ENCODE measurements at places on chromosomes 6 and 20.
A peak's percentile ranks its signal among the peaks of the same experiment; 100 is the strongest.

DNA sequence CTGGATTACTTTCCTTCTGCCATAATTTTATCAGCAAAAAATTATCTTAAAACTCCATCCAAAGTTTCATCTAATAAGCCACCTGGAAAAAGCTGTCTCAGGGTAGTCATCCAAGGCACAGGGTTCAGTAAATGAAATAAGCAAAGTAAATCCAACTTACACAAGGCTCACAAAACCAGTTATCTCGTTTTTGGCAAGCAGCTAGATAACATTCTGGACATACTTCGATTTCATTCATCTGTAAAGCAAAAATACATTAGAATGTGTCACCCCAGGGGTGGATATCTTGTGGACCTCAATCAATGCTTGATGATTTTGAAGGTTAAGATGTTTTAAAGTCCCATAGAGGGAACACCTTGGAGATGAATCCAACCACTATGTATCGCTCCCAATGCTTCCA, 73.1 kb downstream of the ZMYND8 start:
- no peak for DNase-seq

DNA sequence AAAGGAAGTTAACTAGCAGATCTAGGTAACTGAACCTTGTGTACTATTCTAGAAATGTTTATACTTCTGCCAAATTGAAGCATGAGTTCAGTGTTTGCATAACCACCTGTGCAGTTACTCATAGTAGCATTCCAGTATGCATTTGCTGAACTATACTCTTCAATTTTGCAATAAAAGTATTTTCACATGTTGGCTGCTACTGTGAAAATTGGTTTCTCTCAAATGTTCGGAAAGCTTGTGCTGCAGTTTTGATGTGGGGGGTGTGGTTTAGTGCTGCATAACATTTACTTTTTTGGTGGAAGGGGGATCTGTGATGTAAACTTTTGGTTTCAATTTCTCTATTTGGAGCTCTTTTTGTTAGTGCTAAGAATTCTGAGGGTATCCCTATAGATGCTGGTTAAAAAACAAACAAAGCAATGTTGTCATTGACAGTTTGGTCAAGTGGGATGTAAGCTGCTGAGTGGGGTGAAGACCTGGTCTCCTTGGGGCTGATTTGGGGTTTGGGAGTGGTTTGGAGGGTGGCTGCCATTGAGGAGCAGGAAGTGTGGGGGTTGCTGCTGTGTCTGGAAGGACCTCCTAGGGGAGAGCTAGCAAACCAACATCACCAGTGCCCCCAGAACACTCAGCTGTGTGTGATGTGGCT, 87.8 kb downstream of the CARMIL1 start:
- DNase-seq, result no peak

GRCh38 chr6:54072635-54073313, 38.5 kb upstream of the MLIP start:
- DNase-seq, result no peak

GRCh38 chr6:137389150-137389704, 105.0 kb downstream of the OLIG3 start:
- no peak for DNase-seq

GRCh38 chr6:89997456-89998445, 103.5 kb downstream of the GJA10 start:
- no peak for DNase-seq

GRCh38 chr6:2179241-2179640, 66.2 kb downstream of the GMDS start:
- DNase-seq, result no peak

DNA sequence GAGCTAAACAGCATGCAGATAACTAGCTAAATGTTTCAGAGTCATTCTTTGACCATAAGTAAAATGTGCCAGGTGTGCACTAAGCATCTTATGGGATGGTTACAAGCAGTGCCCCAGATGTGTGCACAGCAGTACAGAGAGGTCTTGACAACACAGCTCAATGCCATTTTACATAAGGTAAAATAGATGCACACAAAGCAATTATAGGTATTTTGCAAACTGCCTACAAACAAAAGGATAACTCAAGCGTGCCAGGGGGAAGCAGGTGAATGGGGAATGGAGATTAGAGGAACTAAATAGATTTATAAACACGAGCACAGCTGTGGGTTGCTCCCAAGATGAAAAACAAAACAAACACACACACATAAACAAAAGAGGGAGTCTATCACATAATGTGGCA, 64.8 kb downstream of the SLC2A10 start:
- DNase-seq, result no peak

GRCh38 chr6:11854408-11855165, 76.0 kb upstream of the ADTRP start:
- DNase-seq, result no peak

GRCh38 chr6:25006565-25007001, 70.8 kb upstream of the RIPOR2 start:
- no peak for DNase-seq

DNA sequence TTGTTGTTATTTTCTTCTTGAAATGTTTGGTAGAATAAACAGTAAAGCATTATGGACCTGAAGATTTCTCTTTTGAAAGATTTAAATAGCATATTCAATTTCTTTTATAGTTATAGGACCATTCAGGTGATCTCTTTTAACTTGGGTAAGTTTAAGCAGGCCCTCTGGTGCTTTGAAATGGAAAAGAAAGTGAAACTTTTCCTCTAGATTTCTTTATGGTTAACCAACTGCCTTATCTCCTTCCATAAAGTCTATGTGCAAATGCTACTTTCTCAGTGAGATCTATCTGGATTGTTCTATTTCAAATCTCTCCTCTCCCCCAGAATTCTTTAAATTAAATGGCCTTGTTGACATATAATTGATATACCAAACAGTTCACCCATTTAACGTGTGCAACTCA, 54.0 kb downstream of the PHACTR2 start:
- no peak for DNase-seq

DNA sequence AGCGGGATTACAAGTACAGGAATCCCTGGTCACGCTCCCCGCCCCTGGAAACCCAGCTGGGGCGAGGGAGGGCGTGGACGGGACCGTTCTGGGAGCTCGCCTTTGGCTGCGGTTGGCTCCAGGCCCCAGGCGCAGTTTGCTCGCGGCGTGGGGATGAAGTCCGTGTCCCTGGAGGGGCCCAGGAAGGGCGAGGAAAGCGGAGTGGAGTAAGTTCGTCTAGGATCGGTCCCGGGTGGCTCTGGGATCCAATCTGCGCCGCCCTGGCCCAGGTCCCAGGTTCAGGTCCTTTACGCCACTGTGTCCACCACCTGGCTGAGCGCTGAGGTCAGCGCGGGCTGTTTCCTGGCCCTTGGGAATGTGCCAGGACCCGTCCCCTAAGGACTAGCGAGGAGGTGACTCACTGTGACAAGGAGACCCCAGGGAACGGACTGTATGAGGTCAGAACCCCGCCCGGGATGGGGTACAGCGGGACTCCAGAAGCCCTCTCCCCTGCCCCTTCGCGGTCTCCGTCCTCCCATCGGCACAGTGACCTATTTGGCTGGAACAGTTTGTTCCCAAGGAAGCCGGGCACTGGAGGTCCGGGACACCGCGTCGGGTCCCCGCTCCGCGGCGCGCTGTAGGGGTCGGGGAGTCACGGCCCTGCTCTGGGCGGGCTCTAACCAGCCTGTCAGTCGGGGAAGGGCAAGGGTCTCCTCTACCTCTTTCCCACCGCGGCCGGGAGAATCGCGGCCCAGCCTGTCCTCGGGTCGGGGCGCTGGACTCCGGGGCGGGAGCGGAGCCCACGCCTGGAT, 724 bp downstream of the CDKN1A start:
- DNase-seq, result no peak

DNA sequence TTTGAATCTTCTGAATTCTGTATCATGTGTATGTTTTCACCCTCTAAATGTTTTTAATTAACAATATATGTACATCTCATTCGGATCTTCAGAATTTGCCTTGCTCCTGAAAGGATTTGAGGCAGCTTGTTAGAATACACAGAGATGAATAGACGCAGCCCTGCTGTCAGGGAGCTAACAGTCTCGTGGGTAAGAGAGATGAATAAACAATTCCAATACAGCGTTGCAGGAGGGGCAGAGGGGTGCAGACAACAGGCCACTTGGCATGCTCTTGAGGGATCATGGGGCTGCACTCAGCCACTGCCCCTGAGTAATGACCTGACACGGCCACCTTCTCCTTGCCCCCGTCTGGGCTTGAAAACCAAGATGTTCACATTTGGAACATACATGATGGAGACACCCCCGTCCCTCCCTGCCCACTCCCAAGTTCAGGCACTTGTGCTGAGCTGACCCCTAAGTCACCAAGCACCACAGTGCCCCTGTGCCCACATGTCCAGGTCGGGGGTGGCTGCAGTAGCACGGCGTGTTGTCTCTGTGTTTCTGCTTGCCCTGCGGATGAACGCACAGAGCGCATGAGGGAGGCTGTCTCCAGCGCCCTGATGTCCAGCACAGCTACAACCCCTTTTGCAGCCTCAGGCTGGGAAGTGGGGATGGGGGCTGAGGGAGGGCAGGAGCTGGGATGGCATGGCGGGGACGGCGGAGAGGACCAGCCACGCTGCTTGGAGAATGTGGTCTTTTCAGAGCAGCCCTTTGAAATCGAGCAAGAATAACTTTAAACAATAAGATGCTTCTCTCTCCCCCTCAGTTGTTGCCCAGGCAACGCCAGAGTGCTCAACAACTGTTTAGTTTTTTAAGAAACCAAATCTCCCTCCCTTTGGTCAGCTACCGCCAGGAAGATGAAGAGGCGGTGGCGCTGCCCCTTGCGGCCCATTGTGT, 33.0 kb upstream of the CDH22 start:
- DNase-seq, result no peak

DNA sequence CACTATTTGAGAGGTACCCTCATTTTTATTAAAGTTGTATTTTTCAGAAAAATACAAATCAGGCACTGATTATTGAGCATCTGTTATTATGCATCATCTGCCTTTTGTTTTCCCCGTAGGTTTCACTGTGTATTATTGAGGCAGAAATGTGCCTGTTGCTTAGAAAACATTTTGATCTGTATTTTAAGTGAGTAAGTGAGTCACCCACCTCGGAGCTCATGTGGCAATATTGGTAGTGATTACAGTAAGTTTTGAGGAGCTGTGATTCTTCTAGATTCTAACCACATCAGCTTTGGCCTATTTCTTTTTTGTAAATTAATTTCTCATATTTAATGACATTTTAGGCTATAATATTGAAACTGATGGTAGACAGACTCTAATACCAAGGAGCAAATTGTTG, 59.6 kb upstream of the LAMP5 start:
- DNase-seq, result no peak

DNA sequence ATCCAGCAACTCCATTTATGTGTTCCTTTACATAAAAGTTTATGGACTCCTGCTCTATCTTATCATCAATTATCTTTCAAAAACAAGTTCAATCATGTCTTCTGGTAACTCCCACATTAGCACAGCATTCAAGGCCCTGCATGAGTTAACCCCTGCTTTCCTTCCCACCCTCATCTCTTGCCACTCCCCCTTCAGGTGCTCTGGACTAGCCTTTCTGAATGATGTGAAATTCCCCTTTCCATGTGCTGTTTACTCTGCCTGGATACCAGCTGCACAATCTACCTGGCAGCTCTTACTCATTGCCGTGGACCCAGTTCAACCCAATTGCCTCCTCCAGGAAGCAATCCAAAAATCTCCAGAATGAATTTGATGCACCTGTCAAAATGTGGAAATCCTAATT, 11.9 kb downstream of the ADGRF4 start:
- DNase-seq, result no peak

GRCh38 chr6:157764178-157765068, 58.6 kb upstream of the SNX9 start:
- DNase-seq, result peak; percentile 92

GRCh38 chr6:51814418-51814817, 273.0 kb downstream of the PKHD1 start:
- no peak for DNase-seq

DNA sequence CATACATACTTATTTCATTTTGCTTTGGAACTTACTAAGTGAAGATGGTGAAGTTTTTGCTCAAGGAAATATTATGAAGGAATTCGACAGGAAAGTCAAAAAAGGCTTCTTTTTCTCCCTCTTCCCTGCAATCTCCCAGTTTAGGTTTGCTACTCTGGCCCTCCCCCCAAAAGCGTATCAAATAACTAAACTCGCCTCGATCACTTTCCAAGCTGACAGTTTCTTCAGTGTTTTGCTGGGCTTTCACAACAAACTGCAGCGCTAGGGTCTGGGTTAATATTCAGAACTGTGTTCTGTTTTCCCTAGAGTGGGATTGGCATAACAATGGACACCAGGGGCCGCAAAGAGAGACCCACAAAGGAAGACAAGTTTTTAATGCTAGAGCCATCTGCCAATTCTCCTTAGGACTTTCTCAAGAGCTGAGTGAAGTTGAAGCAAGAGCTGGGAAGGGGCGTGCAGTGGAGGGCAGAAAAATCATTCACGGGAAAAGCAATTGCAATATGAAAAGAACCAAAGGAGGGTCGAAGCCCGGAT, 57.8 kb downstream of the ATP9A start:
- no peak for DNase-seq

GRCh38 chr6:150668900-150669302, 69.2 kb downstream of the PLEKHG1 start:
- DNase-seq, result no peak

- no peak for DNase-seq
Observed at GRCh38 chr20:10649797-10650160, 24.0 kb downstream of the JAG1 start.

- no peak for DNase-seq
Observed at GRCh38 chr20:64076061-64076997, 3.0 kb downstream of the RGS19 start.

DNA sequence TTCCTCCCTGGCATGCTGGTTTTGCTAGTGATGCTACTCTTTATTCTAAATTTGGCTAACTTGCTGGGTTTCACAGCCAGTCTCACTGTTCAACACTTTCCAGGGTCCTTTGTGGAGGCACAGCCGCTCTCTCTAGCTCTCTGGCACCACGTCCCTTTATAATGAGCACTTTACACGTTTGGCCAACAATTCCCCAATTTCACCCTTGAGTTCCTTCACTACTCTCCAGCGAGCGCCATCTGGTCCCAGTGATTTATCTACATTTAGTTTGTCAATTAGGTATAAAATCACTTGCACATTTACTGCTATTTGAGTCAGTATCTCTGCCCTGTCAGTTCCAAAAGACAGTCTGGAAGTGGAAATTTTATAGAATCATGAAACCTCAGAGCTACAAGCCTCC, 241.9 kb upstream of the MOCS1 start:
- DNase-seq, result no peak

GRCh38 chr6:169583886-169584541, 117.8 kb downstream of the WDR27 start:
- DNase-seq, result no peak

DNA sequence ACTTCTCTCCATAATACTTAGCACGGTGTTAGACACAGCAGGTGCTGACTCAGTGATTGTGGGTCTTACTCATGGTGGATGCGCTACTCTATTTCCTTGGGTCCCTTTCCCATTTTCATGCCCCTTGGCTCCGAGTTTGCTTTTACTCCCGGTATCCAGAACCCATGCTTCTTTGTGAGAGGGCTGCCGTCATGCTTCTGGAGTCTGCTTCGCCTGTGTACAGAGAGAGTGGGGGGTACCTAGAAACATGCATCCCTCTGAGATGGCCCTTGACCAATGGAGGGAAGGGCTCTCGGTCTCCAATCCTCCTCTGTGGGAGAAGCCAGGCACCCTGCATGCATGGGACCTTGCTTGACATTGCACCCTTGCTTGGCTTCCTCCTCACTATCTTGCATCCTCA, 160.4 kb downstream of the NRN1 start:
- DNase-seq, result no peak

GRCh38 chr6:41504466-41505121, 41.6 kb upstream of the FOXP4 start:
- DNase-seq, result no peak

GRCh38 chr6:145022199-145022796, 713.0 kb downstream of the EPM2A start:
- DNase-seq, result no peak
